ENCODE measurements at places on chromosomes 16 and 17. TPM values are rescaled to one million over a fixed set of nuclear protein-coding genes. Genes with fewer than 3 reads are reported as not detected.

PLA2G10 gene
- not detected for total RNA-seq

APOBR gene
- under 0.01 TPM for total RNA-seq

MAPK7 gene
- 10.3 TPM for total RNA-seq

- DNase-seq = no peak
Measured at GRCh38 chr17:55926276-55926990, 175.6 kb downstream of the PCTP start.

- peak; percentile 83 for DNase-seq
Measured at GRCh38 chr16:77213542-77214106, 14.4 kb downstream of the SYCE1L start.

- no peak for DNase-seq
Measured at GRCh38 chr17:43839670-43840108, 6.7 kb upstream of the MPP3 start.
